NCI-H2171 treated with DMSO at 0.1 percent for 48 hours (cell line): ENCODE measurements at places on chromosomes 16 and 17.
A peak's percentile ranks its signal among the peaks of the same experiment; 100 is the strongest.

GRCh38 chr16:22190081-22190775 lies 15.8 kb upstream of the EEF2K start:
- peak; percentile 100 for DNase-seq

GRCh38 chr17:41937970-41938954 lies 7.8 kb downstream of the ODAD4 start:
- DNase-seq = no peak

DNA sequence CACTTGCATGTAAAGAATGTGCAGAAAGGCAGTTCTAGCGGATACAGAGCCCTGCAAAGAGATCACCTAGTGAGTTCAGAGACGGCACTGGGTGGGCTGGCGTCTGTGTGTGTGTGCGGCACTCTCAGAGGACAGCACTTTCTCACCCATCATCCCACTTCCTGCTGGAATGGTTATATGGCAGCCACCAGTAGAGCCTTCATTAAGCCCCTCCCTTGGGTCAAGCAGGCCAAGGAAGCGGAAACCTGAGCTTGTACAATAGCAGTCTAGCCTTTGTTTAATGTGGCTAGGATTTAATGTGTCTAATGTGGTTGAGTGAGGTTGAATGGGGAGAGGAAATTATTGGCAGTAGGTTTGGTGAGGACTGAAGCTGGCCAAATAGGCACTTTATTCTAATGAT lies 88.3 kb upstream of the ELAC2 start:
- no peak for DNase-seq

GRCh38 chr17:35842239-35842638 lies 26.5 kb downstream of the HEATR9 start:
- no peak for DNase-seq

- no peak for DNase-seq
Measured at GRCh38 chr17:17492085-17492484, 4.1 kb downstream of the RASD1 start.

GRCh38 chr16:66115373-66115772 lies 251.1 kb upstream of the CDH5 start:
- DNase-seq = no peak

DNA sequence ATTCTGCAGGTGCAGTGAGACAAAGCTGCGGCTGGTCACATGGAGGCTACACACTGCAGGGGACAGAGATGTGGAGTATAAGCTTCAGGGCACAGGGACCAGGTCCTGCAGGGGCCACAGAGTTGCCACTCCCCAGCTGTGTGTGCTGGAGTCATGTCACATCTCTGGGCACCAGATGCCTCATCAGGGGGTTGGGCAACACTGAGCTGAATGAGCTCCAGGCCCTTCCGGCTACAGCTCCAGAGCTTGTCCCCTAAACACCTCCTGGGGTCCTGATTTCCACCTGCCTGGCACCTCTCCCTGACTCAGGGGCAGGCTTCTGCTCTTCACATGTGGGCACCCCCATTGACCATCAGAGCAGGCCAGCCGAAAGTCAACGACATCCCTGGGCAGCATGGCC lies 32.5 kb downstream of the SPHK1 start:
- no peak for DNase-seq

- DNase-seq = no peak
Measured at GRCh38 chr17:37713624-37714023, 31.2 kb downstream of the HNF1B start.

GRCh38 chr16:19744670-19745069 lies 26.6 kb downstream of the IQCK start:
- no peak for DNase-seq

GRCh38 chr17:44222112-44222869 lies 2.8 kb upstream of the UBTF start:
- peak; percentile 91 for DNase-seq

DNA sequence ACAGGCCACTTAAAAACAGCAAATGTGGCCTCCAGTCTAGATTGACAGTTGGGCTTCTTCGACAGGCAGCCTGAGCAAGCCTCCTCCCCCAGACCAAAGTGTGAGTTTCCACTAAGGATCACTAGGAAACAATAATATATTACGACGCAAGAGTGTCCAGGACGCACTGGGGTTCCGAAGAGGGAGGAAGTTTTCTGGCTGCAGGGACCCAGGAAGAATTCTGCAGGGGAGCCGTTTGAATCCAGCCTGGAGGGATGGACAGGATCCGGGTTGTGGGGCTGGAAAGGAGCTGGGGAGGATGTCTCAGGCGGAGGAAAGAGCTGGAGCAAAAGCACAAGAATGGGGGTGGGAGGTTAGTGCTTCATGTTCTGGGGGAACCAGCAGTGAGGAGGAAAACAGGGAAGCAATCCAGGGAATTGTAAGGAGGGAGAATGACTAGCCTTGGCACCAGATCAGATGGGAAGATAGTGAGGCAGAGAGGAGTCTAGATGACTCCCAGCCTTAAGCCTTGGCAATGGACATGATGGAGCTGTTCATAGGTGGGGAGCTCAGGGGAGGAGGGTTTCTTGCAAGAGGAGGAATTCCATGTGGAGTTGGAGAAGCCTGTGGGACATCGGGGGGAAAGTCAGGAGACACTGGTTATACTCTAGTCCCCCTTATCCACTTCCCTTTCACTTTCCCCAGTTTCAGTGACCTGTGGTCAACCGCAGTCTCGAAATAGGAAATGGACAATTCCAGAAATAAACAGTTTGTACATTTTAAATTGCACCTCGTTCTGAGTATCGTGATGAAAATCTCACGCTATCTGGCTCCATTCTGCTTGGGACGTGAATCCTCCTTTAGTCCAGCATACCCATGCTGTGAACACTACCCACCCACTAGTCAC lies 26.6 kb downstream of the NGFR start:
- no peak for DNase-seq

- DNase-seq = no peak
Measured at GRCh38 chr17:16488186-16488967, 3.6 kb downstream of the LRRC75A start.
